ENCODE measurements at places on chromosomes 3 and 15.

GRCh38 chr3:105813710-105814109 is 55.1 kb downstream of the CBLB start:
- no peak for DNase-seq

GRCh38 chr3:141348837-141349236 is 19.5 kb upstream of the ZBTB38 start:
- no peak for DNase-seq

DNA sequence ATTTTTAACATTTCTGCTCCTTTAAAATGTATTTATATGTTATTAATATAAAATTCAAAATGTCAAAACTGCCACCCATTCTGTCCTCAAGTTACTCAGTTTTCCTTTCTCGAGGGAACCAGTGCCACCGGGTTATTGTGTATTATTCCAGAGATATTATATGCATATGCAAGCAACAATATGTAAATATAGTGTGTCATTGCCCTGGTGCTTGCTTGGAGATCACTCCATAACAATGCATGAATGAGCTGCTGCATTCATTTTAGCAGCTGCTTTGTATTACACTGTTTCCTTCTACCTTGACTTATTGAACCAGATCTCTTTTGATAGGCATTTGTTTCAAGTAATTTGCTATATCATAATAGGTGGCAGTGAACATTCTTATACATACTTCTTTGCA is 509.1 kb downstream of the MCTP2 start:
- DNase-seq: no peak

DNA sequence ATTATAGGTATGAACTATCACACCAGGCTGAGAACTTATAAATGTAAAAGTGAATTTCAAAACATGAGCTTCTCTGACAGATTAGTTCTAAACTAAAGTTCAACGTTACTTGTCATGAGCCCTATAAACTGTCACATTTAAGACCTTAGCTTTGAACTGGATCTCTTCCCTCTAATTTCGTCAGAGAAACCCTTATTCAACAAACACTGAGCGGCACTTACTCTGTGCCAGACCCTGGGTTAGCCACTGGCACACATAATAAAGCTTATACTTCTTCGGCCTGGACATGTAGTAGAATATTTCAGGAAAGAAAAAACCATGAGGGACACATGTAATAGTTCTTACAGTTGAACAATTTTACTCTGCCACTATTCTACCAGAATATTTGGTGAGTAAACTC is 5.6 kb downstream of the PCYT1A start:
- DNase-seq: no peak

GRCh38 chr15:93231261-93231925 is 142.4 kb upstream of the RGMA start:
- DNase-seq: no peak
